ENCODE measurements at places on chromosomes 5 and 9.

DNA sequence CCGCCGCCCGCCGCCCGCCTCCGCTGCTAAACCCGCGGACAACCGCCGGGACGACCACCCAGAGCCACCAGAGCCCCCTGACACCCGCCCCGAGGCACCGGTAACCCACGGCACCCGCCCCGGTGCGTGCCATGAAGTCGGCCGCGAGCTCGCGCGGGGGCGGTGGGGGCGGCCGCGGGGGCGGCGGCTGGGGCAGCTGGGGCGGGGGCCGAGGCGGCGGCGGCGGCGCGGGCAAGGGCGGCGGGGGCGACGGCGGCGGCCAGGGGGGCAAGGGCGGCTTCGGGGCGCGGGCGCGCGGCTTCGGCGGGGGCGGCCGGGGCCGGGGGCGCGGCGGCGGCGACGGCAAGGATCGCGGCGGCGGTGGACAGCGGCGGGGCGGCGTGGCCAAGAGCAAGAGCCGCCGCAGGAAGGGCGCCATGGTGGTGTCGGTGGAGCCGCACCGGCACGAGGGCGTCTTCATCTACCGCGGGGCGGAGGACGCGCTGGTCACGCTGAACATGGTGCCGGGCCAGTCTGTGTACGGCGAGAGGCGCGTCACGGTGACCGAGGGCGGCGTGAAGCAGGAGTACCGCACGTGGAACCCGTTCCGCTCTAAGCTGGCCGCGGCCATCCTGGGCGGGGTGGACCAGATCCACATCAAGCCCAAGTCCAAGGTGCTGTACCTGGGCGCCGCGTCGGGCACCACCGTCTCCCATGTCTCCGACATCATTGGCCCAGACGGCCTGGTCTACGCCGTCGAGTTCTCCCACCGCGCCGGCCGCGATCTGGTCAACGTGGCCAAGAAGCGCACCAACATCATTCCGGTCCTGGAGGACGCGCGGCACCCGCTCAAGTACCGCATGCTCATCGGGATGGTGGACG is 499 bp downstream of the FBLL1 start:
- no peak for DNase-seq

GRCh38 chr9:133108794-133109641 is 12.0 kb downstream of the RALGDS start:
- no peak for DNase-seq

- DNase-seq: no peak
Observed at GRCh38 chr5:10351199-10351905, 2.1 kb upstream of the MARCHF6 start.

GRCh38 chr9:134917431-134918373 is at the start of gene FCN1:
TSS of gene FCN1 (minus strand) at chr9:134917912. CDS start at chr9:134917871, 41 bp downstream.
- DNase-seq: no peak

DNA sequence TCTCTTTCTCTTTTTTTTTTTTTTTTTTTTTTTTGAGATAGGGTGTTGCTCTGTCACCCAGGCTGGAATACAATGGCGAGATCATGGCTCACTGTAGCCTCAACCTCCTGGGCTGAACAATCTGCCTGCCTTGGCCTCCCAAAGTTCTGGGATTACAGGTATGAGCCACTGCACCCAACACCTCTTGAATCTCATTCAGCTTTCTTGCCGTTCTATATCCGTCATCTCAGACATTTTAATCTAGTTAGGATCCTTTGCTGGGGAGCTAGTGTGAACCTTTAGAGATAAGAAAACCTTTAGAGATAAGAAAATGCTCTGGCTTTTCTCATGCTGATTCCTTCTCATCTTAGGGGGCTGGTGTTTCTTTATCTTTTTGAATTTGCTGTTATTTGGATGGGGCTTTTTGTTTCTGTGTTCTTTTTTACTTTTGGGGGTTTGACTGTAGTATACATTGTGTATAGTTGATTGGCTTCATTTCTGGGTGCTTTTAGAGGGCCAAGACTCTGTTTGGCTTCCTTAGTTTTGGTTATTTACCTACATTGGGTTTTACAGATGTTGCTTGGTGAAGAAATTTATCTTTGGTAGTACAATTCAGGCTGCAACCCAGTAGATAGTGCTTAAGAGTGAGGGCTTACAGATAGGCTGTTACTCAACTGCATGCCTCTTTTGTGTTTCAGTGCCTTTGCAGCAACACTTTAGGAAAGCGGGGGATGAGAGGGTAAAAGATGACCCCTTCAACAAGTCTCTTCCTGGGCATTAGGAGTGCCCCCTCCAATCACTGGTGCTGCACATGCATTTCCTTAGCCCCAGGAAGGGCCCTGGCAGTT is 41.9 kb upstream of the SLC36A1 start:
- no peak for DNase-seq

DNA sequence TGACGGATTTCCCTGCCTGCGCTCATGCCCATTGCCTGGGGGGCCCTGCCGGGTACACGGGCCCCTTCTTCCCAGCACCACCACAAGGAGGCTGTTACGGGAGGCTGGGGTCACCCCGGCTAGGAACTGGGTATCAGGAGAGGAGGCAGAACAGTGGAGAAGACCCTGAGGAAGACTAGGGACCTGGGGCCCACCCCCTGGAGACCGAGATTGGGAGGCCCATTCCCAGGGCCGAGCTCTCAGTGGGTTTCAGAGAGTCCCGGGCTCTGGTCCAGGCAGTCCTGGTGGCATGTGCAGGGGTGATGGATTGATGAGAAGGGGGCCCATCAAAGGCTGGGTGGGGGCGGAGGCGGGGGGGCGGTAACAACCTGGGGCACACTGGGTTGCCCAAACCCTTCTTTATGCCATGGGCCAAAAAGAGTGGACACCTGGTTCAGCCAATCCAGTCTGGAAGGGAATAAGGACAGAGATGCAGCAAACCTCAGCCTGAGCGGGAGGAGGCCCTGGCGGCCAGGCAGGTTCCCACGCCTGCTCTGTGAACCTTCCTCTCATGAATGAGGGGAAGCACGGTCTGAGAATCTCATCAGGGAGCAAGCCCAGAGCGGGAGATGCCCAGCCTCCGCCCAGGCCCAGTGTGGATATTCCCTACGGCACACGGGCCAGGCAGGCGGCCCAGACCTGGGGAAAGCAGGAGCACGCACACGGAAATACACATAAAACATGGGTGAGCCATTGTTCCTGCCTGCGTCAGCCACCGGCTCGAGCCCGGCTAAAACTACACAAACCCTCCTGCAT is 785 bp upstream of the P4HA2 start:
- no peak for DNase-seq

GRCh38 chr9:27339661-27340284 is 42.8 kb upstream of the EQTN start:
- no peak for DNase-seq

GRCh38 chr9:130194378-130194932 is 22.3 kb downstream of the NCS1 start:
- DNase-seq: no peak

DNA sequence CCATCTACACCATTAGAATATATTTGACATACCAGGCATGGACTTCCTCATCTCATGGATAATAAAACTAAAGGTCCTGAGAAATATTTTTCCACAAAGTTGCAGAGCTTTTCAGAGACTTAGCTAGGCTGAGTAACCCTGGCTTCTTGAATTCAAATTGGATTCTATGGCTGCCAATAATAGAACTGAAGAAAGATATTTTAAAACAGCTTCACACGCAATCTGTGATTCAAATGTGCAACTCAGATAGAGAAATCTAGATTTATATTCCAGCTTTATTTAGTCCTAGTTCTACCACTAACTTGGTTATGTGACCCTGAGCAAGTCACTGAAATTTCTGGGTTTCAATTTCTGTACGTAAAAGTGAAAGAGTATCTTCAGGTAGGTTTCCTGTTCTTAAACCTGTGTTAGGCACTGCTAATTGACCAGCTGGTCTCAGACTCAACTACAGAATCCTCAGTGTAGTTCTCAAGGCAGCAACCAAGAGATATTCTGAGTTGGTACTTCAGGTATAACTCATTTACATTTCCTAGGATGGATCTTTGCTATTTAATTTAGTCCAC is 235.3 kb downstream of the GABRB2 start:
- peak; percentile 86 for DNase-seq

DNA sequence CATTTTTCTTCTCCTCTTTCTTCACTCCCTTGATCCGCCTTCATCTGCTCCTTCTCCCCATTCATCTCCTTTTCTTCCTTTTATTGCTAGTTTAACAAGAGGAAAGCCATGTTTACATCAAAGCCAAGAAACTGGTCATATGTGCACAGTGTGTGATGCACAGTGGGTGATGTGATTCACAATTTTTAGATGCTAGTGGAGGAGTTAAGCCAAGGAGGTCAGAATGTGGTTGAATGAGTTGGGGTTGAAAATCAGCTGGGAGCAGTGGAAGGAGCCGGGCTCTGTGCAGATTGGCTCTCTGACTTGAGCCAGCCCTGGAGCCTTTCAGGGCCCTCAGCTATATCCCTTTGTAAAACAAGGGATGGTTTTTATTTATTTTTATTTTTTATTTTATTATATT is 7.3 kb downstream of the ACER2 start:
- no peak for DNase-seq

- no peak for DNase-seq
Observed at GRCh38 chr5:124102486-124102885, 590.5 kb downstream of the CSNK1G3 start.

GRCh38 chr9:35464141-35465025 is 25.5 kb upstream of the RUSC2 start:
- DNase-seq: no peak

DNA sequence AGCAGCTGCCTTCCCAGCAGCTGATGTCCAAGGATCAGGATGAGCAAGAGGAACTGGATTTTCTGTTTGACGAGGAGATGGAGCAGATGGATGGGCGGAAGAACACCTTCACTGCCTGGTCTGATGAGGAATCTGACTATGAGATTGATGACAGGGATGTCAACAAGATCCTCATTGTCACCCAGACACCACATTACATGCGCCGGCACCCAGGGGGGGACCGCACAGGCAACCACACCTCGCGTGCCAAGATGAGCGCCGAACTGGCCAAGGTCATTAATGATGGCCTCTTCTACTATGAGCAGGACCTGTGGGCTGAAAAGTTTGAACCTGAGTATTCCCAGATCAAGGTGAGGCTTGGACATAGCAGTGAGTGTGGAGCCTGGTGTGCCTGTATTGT is 46.9 kb downstream of the LARP1 start:
- DNase-seq: no peak

GRCh38 chr9:99051406-99051805 is 53.5 kb upstream of the TGFBR1 start:
- no peak for DNase-seq

DNA sequence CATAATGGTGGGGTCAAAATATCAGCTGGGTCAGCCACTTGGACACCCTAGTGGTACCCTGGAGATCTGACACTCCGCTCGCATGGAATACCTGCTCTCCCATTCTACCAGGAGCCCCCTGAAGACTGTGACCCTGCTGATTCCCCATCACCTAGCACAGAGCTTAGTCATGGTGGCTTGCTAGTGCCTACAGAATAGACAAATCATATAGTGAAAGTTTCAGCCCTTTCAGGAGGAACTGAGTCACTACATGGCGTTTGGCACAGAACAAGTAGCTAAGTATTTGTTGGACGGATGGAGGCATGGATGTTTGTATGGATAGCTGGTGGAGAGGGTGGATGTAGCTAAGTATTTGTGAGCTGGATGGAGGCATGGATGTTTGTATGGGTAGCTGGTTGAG is 65.3 kb downstream of the LMX1B start:
- DNase-seq: no peak

DNA sequence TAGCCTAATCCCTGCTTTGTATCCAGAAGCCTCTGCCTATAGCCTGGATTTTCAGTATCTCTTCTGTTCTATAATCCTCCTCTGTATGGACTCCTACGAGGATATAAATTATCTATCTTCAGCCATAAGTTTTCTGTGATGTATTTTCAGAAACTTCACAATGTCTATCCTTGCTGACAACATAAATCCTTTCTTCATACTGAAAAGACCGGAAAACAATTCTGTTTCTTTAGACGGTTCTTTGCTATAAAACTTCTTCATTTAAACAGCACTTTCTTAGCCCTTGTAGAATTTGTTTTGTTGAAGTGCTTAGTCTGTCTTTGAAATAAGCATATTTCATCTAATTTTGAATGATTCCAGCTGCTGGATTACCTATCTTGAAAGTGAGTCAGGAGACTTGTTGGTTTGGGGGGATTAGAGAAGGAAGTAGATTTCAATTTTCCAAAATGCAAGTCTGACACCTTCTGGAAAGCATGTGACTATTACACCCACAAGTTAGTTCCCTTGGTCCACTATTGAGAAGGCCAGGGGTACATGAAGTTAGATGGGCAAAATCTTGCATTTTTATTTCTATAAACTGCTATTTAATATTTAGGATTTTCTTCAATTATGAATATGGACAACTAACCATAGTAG is 96.3 kb upstream of the RANBP3L start:
- DNase-seq: no peak

DNA sequence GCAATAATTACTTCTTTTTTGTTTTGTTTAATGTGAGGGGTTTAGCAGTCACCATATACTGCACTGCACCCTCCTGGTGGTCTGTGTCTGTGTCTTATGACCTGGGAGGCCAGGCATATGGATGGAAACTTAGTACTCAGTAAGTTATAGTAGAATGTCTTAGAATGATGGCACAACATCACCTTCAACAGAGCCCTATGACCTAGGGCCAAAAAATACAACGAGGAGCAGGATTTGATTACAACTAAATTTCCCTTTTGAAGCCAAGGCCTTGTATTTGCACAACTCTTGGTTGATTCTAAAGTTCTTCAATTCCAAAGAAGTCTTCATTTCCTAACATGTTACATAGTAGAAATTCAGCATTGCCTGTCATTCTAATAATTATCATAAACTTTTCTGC is 422.1 kb upstream of the PIK3R1 start:
- no peak for DNase-seq

DNA sequence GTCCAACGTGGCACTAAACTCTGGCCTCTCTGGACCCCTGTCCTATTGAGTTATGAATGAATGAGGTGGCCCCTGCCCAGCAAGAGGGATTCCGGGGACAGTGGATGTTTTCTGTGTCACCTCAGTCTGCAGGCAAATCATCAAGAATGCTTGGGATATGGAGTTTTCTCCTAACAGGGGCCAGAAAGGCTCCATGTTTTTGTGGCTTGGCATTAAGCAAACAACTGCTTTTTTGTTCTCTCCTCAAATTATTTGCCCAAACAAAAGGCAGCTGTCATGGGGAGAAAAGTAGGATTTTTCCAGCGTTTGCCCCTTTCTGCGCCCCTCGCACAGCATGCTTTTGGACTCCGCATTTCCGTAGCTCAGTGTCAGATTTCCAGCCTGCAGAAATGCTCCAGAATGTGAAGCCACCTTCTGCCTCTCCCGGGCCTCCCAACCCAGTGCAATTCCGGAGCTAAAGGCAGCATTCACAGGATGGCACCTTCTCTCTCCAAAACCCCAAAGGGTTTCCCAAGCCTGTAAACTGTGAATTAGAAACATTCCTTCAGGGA is 553.3 kb downstream of the CCDC171 start:
- DNase-seq: no peak

DNA sequence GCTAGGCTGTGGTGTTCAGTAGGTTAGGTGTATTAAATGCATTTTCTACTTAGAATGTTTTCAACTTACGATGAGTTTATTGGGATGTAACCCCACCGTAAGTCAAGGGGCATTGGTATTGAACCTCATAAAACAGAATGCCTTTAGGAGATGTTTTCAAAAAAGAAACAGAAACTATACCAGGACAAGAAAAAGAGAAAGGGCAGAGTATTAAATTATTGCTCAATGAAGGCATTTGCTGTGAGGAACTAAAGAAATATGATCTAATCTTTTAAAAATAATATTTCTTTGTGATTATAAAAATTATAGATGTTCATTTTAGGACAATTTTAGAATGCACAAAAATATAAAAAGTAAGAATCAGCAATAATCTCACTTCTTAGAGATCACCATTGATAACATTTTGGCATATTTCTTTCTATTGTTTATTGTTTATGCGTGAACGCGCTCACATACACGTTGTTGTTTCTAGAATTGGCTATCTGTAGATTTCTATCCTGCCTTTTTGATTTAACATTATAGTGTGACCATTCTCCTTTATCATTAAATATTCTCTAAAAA is 8.0 kb downstream of the GALNT12 start:
- no peak for DNase-seq

All from GM12865 (cell line).